Stimulated activated CD8-positive, alpha-beta memory T cell treated with anti-CD3 and anti-CD28 coated beads, Interleukin-7, amount 100 ng/mL, for 1 hour (primary cell): ENCODE measurements at places on chromosomes 6 and 20.

GRCh38 chr6:163745536-163746400, 331.2 kb downstream of the QKI start:
- DNase-seq, result no peak

DNA sequence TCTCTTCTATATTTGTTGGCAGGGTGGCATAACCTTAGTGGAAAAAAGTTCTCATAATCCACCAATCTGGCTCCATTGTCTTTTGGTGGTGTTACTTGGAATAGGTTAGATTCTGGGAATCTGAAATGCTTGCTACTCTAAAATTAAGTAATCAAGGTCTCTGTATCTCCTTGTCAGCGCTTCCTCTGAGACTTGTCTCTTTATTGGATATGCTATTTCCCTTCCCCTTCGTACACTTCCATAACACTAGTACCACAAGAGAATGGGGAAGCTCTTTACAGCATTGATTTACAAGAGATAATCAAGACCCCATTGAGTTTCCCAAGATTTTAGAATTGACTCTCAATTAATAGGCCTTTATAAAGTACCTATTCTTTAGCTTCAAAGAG, 280.2 kb downstream of the ADGB start:
- DNase-seq, result no peak

- peak; percentile 31 for DNase-seq
Measured at GRCh38 chr20:44747166-44748004, 1.7 kb downstream of the KCNK15 start.

DNA sequence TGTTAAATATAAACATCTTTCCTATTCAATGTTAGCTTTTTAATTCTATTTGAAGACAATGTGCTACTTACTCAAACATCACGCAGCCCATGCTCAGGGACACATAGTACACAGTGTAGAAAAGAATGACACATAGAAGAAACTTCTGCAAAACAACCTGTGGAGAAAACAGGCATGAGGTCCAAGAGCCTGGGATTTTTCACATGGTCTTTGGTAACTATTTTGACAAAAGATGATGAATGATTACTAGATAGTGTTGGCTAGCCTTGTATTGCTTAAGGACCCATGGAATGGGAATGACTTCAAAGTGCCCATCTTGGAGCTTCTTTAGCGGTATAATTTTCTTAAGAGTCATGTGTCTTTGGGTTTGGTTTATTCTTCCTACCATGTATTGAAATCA, 15.4 kb downstream of the TMEM244 start:
- DNase-seq, result no peak

- no peak for DNase-seq
Measured at GRCh38 chr6:119179842-119180241, 101.4 kb upstream of the FAM184A start.

- no peak for DNase-seq
Measured at GRCh38 chr6:68654134-68654533, 19.1 kb downstream of the ADGRB3 start.

DNA sequence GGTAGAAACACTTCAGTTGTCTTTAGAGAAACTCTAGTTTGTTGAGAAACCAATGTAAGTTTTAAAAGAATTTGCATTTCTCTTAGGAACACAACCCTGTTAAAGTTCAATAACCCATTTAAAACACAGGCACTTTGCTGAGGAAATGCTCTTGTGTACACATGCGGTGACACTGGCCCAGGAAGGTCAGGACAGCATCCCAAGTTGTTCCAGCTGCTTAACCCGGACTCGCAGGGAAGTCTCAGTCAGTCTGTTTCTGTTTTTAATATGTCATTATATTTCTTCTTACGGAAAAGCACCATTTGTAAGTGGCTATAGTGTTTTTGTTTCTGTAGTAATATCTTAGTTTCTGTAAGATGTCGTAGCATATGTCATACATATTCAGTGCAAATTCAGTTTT, 36.9 kb downstream of the RIN2 start:
- DNase-seq, result no peak

- no peak for DNase-seq
Measured at GRCh38 chr6:89413006-89413400, 930 bp upstream of the RRAGD start.

- DNase-seq, result no peak
Measured at GRCh38 chr20:967796-968742, 34.0 kb downstream of the RSPO4 start.

DNA sequence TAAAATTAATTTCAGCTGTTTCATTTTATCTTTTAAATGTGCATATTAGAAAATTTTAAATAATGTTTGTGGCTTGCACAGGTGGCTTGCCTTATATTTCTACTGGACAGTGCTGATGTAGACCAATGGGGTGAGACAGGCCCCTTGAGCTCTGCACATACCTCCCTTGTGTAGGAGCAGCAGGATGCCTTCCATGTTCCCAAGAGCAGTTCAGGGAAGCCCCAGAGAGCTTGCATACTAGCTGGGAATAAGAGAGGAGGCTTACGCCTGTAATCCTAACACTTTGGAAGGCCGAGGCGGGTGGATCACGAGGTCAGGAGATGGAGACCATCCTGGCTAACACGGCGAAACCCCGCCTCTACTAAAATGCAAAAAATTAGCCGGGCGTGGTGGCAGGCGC, 61.4 kb downstream of the RFPL4B start:
- DNase-seq, result no peak

GRCh38 chr6:44593539-44593944, 206.0 kb downstream of the CDC5L start:
- DNase-seq, result peak; percentile 44

DNA sequence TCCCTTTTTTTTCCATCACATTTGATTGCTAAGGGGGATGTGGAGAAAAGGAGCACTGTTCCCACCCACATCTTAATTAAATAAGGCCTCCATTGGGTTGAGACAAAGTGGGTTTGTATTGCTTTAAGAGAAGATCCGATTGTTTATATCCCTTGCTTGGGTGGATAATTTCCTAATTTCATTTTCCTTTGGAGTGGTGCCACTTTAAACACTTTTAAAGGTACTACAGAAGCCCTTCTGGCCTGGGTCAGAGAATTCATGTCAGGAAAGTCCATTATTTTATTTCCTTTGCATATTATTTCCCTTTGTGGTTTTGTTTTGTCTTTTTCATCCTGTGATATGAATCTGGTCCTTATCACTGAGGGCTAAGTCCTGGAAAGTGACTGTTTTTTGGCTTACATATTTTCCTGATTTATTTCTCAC, 56.9 kb downstream of the PHACTR2 start:
- DNase-seq, result no peak

DNA sequence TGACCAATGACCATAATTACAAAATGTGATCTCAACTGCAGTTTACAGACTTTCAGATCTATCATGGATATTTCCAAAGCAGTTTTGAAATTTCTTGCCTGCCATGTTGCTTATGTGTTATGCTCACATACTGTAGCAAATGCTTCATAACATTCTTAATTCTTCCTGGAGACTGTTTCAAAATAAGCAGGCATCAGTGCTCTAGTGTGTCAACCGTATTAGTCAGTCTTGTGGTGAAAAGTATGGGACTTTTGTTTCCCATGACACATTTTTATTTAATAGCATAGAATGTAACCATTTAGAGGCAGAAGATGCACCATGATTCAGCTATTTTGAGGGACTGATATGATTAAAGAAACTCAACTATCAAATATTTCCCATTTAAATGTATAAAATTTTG, 1.7 kb downstream of the POPDC3 start:
- no peak for DNase-seq

DNA sequence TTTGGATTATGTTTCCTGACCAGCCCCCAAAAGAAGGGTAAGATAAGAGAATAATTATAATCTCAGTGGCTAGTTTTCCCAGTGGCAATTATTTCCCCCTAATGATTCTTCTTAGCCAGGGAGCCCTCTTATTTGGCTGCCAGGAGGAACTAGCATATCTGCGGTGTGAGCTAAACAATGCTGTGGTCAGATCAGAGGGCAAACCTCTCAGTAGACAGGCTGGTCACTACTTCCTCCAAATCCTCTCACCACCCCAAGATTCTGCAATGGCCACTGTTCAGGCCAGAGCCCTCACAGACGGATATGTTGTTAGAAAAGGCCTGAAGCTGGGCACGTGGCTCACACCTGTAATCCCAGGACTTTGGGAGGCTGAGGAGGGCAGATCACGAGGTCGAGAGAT, 273.4 kb upstream of the SASH1 start:
- no peak for DNase-seq

DNA sequence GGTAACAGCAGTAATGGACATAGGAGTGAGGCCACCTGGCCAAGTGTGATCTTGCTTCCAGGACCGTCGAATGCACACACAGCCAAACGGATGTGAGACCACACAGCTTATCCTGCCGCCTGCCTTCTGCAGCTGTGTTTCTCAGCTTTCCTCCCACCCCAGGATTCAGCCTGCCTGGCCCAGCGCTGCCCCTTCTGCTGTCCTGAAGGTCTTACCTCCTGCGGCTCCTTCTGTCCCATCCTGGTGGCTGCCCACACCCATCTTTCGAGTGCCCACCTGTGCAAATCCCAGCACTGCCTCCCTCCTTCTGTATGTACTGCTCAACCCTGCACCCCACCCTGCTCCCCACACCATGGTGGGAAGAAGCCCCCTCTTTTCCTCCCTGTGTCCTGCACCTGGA, 49.4 kb upstream of the DACT2 start:
- DNase-seq, result no peak

DNA sequence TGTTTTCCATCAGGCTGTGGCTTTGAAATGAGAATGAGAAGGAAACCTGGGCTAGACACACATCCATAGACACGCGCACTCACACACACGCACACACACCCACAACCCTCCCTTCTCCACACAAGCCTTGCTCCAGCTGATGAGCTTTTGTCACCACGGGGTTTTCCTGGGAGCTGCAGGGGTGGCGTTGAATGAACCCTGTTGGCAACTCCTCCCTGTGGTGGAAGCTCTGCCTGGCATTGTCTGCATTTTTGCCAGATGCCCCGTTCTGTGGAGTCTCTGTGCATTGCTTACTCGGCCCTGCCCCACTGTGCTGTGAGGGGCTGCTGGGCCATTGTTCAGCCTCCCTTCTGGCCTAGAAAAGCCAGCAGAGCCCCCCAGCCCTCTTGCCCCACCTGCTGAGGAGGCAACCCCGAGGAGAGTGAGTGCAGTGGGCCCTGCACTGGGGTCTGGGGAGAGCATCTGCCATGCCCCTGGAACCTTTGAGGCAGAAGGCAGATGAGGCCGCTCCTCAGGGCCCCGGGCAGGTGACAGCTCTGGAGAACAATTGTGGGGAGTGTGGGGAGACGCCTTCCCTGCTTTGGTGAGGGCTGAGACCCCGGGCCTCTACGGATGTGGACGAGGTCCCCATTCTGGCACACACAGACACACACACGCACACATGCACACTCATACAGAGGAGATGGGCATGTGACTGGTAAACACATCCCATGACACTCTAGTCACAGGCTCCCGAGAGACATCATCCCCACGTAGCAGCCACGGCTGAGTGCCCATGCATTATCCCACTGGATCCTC, 9.9 kb downstream of the ADIG start:
- no peak for DNase-seq

DNA sequence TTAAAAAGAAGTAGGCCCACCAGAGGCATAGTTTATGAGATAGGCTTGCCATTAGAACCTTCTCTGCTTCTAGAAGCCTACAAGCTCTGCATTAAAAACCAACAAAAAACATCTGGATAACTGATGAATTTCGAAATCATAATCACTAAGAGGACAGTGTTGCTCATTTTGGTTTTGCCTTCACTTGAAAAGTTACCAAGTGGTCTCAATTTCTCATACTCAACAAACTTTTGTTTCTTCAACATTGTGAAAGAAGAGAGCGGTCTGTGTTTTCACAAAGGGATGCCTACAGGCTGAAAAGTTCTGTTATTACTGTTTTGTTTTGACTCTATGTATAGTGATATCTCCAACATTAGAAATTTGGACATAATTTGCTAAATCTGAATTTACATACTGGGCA, 98.9 kb downstream of the PDSS2 start:
- no peak for DNase-seq

- DNase-seq, result no peak
Measured at GRCh38 chr20:40444516-40444915, 244.5 kb downstream of the MAFB start.
